Stimulated activated CD4-positive, alpha-beta T cell treated with anti-CD3 and anti-CD28 coated beads, TNF-alpha, amount 100 ng/mL, for 4 hours (primary cell): ENCODE measurements at places on chromosomes 7 and 10.

- no peak for DNase-seq
Measured at GRCh38 chr7:155829796-155830470, 17.7 kb upstream of the SHH start.

DNA sequence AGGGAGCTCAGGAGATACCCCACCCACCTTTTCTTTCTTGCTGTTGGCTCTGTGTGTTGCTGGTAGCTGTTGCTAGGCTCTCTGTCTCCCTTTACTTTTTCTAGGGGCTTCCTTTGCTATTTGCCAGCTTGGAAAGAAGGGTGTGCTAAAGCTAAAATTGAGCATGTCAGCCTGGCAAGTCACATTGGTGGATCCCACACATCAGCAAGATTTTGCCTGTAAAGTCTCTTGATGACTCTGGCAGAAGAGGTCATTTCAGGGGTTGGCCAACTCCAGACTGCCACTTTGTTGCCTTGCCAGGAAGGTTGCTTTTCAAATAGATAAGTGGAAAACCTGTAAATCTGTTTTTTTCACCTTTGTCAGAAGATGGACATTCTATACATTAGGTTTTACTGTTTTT lies 9.9 kb downstream of the CCNY start:
- DNase-seq = no peak

DNA sequence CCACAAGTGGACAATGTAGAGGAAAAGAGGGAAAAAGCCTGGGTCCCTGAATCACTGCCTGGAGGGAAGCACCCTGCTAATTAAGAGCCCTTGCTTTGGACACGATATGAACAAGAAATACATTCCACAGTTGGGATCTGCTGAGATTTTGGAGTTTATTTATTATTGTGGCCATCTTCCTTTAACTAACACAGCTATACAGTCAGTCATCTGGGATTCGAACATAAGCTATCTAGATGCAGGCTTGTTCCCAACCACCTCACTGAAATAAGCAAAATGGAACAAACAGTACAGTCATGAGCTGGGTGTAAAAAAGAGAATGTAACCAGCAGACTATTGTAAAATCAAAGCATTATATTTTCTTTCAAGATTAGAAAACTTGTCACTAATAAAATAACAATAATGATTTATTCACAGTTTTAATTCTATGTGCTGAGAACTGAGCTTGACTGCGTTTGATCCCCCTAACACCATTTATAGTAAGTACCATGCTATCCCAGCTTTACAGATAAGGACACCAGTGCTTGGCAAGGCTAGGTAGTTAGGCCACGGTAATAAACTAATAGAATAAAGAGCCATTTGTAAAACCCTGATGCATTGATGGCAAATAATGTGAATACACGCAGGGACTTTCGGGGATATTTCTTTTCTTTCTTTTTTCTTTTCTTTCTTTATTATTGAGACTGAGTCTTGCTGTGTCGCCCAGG lies 223.8 kb upstream of the KLF6 start:
- no peak for DNase-seq

DNA sequence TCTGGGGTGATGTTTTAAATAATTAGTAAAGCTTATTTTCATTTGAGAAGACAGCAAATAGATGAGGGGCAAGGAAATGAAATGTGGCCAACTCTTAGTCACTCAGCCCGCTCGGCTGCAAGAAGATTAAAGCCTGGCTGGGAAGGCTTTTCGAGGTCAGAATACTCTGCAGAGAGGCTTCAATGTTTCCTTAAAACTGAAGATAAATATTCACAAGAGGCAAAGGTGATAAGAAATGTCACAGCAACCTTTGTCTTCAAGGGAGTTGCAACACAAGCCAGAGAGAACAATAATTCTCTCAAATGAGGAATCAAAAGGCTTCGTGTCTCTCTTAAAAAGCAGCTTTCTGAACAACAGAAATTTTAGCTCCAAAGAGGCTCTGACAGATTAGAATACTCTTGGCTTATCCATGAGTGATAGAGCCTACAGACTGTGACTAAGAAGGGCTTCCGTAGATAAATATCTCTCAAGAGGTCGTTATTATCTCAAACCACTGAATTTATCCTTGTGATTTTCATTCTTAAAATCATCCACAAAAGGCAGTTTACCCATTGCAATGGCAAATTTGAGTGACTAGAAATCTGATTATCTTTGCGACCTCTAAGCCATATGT lies 92.5 kb downstream of the KLF6 start:
- DNase-seq = no peak

DNA sequence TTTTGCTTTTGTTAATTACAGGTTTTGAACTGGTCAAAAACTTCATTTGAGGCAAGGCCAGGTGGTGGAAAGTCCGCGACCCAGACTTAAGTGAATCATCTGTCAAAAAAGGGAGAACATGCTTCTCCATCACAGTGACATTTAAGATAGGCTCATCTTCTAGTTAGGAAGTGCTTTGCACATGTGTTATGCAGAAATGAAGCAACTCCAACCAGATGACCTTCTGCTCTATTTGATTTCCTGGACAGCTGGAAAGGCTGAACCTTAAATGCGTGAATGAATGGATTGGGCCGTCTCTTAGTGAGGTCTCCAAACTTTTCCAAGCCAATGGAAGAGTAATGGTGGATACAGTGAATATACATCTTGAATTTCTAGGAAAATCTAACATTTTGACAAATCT lies 101.6 kb upstream of the FAM13C start:
- DNase-seq = no peak

GRCh38 chr10:106996510-106996909 lies 168.0 kb downstream of the SORCS1 start:
- DNase-seq = no peak

DNA sequence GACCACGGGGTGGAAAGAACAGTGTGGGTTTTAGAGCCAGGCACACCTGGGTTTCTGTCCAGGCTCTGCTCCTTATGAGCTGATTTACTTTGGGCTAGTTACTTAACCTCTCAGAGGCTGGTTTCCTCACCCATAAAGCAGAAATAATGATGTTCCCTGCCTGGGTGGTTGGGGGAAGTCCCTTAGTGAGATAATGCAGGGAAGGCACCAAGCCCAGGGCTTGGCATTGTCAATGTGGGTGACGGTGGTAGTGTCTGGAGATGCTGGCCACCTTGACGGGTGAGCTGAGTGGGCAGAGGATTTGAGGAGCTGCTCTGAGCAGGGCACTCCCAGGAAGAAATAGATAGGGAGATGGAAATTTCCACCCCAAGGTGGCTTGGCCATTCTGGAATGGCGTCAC lies 65.2 kb downstream of the SH2D4B start:
- no peak for DNase-seq

GRCh38 chr7:12458520-12459131 lies 55.0 kb upstream of the VWDE start:
- DNase-seq = no peak

- DNase-seq = no peak
Measured at GRCh38 chr10:43863270-43863669, 214.6 kb upstream of the ZNF32 start.

DNA sequence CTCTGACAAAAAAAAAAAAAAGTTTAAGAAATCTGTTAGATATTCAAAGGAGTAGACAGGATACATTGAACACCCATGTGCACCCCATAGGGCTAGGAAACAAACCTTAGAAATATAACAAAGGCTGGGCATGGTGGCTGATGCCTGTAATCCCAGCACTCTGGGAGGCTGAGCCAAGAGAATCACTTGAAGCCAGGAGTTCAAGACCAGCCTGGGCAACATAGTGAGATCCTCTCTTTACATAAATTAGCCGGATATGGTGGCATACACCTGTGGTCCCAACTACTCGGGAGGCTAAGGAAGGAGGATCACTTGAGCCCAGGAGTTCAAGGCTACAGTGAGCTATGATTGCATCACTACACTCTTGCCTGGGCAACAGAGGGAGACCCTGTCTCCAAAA lies 15.3 kb downstream of the CLIP2 start:
- no peak for DNase-seq

DNA sequence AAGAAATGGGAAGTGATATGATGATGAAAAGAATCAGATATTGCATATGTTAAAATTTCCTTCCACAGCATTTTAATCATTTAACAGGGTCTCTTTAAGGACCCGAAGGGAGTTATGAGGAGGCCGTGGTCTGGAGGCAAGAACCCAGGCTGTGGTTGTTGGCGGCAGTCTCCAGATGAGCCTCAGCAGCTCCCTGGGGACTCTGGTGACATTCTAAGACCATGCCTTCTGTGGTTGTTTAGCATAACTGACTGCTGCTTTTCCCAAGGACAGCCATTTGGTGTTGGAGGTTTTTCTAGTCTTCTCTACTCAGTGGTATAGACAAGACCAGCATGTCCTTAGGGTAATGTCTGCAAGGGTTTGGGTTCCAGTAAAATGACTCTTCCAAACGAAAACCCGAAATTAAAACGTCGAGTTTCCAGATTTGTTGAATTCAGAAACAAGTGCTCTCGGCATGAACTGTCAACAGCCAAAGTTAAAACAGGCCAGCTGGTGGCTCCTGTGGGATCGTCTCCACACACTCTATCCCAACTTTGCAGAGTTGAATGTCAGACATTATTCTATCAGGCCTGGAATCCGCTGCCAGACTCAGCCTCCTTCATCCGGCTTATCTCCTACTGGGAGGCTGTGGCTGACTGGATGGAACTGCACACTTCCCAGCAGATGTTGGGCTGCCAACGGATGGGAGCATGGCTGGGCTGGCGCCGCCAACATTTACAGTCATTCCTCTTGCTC lies 183.1 kb downstream of the TAX1BP1 start:
- no peak for DNase-seq

- no peak for DNase-seq
Measured at GRCh38 chr10:106310596-106310995, 853.9 kb downstream of the SORCS1 start.

GRCh38 chr7:84236398-84236797 lies 41.8 kb upstream of the SEMA3A start:
- no peak for DNase-seq

GRCh38 chr10:91597197-91597881 lies 35.5 kb downstream of the PPP1R3C start:
- no peak for DNase-seq

DNA sequence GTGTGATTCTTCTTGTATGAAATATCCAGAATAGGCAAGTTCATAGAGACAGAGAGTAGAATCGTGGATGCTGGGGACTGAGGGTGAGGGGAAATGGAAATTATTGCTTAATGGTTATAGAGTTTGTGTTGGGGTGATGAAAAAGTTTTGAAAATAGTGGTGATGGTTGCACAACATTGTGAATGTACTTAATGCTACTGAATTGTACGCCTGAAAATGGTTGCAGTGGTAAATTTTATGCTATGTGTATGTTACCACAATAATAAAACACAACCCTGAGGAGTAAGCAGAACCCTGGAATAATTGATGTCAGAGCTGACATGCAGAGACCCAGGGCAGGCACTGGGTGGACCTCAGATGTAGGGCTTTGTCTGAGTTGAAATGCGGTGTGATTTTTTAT lies 57.6 kb downstream of the TACR2 start:
- no peak for DNase-seq

DNA sequence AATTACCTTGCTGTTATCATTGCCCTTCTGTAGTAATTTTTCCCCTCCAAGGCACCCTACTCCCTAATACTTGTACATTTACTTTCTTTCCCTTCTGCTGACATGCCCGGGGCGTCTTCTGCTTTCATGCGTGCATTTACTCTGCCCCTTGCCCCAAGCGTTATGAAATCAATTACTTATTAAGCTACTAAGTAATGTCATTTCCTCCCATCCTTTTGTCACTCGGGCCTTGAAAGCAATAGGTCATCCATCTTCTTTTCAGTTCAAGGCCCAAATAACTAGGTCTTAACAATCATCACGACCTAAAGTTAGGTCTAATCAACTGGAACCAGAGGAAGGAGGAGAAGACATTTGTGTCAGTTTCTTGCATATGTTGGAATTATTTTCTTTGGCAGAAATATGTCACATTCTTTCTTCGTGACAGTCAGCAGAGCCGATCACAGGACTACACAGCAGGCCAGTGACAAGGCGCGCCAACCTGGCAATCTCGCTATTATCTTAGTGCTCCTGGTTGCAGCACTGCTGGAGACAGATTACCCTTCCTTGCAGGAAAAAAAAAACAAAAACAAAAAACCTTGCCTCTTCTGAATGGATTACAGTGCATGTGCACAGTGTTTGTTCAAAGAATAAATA lies 179.2 kb downstream of the RELN start:
- DNase-seq = no peak

- no peak for DNase-seq
Measured at GRCh38 chr10:13709931-13710650, 123.3 kb downstream of the PRPF18 start.

DNA sequence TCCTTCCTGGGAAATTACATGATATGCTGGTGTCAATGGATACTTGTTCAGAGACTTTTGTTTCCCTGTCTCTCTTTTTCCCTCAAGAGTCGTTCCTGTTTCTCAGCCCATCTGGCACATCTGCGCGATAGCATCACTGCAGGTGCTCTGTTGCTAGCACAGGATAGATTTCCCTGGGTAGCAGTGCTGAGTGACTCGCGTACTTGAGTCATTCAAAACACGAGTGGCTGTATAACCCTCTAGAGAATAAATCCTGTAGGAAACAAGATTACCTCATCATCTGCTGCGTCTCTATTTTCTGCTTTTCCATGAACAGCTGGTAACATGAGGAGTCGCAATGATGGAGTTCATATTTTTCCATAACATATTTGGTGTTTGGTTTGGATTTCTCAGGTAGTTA lies 452.0 kb upstream of the FZD8 start:
- DNase-seq = no peak

DNA sequence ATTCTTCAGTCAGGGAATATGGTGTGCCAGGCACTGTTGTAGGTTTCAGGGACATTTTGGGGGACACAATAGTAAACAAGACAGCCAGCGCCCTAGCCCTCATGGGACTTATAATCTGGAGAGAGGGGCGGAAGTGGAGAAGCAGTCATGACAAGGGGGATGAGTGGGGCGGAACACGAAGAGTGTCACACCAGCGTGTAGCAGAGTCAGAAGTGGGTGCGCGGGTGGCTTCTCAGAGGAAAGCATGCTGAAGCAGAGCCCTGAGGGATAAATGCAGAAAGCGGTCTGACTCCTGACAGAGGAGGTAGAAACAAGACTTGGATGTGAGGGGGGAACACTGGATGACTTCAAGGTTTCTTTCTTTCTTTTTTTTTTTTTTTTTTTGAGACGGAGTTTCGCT lies 160.3 kb upstream of the LYZL2 start:
- peak; percentile 8 for DNase-seq
